ENCODE measurements at places on chromosomes 7 and 10.

DNA sequence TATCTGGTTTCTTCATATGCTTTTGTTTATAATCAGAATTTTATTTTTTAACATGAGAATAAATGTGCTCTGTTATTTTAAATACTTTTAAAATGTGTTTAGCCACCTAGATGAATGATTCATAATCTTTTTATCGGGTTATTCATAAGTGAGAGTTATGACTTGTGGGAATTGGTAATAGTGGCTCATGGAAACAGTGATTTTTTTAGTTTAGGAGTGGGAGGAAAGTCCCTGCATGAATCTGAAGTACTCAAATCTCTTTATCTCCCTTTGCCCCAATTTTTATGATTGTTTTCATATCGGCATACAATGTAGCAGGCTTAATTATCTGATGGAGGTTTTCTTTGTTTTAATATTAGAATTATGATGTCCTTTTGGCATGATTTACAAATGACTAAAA is 42.9 kb downstream of the TAX1BP1 start:
- DNase-seq = no peak

GRCh38 chr7:940599-941408 is 13.7 kb downstream of the ADAP1 start:
- DNase-seq = no peak

DNA sequence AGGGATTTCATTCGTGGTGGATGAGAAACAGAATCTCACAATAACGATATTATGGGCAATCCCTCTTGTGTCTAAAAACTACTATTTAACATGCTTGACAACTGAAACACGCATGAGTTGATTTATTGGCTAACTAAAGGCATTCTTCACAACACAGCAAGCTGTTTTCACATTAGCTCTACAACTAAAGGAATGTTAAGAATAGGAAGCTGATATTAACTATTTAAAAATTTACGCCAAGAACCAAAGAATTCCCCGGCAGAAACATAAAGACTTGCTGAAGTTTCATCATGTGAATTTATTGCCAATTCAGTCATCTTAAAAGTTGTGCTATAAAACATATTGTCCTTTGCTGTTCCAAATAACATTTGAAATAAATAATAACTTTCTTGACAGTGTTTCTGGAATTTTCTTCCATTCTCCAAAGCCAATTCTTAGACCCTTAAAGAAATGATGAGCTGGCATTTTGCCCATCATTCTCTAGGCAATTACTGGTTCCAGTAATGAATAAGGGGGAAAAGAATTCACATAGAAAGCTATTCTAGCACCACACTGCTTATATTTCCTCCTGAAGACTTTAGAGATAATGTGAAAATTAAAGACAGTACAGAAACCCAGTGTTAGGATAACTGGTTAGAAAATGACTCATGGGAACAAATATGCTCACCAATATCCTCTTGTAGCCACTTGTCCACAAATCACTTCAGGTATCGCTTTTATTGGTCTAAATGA is 233.1 kb downstream of the PARD3 start:
- no peak for DNase-seq

GRCh38 chr10:100878291-100878910 is 34.4 kb upstream of the SLF2 start:
- no peak for DNase-seq

DNA sequence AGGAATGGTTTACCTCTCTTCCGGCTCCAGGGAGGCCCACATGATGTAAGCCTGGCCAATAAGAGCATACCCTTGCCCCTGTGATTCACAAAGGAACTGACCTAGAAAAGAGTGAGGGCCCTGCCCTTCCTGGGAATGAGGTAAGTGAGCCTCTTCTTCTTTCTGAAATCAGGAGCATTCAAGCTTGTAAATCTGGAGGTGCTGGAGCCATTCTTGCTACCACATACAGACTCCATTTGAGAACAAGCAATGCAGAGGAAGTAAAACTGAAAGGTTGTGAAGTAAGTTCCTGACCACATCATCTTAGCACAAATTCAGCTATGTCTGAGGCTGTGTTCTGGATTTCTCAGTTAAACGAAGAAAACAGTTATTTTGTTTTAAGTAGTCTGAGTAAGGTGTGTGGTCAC is 132.2 kb downstream of the CD36 start:
- DNase-seq = no peak

DNA sequence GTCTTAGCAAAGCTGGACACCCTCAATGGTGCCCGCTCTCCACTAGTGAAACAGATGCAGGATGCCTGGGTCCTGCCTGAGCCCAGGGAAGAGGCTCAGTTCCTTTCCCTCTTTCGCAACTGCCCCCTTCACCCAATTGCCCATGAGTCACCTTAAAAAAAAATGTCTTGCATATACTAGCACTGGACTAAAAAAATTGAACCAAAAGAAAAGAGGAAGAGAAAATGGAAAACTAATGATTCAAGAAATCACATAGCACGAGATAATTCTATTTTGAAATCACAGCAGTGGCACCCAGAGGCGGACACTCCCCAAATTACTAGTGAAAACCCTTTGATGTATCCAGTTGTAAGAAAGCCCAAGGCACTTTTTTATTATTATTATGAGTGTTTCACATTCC is 972.5 kb downstream of the LRMDA start:
- peak; percentile 49 for DNase-seq

DNA sequence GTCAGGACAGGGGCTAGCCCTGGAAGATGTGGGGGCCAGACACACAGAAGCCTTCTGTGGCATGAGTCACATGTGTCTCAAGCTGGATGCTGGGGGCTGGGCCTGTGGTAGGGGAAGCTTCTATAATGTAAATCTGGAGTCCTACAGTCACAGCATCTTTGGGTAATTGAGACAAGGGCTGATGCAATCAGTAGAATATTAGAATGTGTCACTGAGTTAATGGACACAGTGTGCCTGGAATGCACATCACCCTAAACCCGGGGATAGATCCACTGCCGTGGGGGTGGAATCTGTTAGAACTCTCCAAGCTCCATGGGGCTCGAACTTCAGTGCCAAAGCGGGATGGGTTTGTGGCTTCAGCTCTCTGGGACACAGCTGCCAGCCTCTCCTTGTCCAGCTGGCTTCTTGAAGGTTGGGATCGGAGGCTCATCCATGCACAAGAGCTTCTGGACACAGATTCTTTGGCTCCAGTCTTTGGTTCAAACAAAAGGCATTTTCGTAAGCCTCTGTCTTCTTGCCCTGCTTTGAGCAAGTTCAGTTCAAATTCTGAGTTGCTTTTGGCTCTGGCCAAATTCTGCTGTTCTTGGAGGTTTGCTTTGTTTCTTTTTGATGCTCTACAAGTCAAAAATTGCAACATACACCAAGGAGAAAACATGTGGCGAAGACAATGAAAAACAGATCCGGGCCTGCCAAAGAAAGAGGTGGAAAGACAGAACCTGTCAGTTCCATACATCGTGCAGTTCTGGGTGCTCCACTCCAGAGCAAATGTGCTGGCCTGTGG is 194.8 kb upstream of the ZNF32 start:
- no peak for DNase-seq

GRCh38 chr10:77756319-77757232 is 119.0 kb upstream of the KCNMA1 start:
- no peak for DNase-seq

GRCh38 chr10:69096045-69096444 is 8.1 kb downstream of the SRGN start:
- DNase-seq = no peak

DNA sequence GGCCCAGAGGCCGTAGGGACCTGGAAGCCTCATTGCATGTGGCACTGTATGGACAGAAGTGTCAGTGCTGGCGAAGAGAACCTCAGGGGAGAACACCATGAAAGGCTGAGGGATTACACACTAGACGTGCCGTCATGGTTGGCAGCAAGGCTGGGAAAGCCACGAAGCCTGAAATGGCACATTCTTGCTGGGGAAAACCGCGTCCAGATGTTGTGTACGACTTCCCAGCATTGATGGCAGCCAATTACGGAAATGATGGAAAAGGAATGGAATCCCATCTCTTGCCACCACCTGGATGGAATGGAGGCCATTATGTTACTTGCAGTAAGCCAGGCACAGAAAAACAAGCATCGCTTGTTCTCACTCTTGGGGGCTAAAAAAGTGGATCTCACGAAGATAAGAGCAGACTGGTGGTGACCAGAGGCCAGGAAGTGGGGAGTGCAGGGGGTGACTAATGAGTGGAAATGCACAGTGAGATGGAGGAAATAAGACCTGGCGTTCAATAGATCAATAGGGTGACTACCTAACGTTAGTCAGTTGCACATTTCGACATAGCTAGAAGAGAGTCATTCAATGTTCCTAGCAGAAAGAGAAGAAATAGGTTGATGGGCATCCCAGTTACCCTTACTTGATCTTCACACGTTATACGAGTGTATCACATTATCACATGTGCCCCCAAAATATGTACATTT is 14.6 kb upstream of the PWWP2B start:
- no peak for DNase-seq

Measured in CD4-positive, alpha-beta T cell treated with Interferon gamma for 1 hour (primary cell).